ENCODE measurements at places on chromosomes 7 and 10.
A peak's percentile ranks its signal among the peaks of the same experiment; 100 is the strongest.

DNA sequence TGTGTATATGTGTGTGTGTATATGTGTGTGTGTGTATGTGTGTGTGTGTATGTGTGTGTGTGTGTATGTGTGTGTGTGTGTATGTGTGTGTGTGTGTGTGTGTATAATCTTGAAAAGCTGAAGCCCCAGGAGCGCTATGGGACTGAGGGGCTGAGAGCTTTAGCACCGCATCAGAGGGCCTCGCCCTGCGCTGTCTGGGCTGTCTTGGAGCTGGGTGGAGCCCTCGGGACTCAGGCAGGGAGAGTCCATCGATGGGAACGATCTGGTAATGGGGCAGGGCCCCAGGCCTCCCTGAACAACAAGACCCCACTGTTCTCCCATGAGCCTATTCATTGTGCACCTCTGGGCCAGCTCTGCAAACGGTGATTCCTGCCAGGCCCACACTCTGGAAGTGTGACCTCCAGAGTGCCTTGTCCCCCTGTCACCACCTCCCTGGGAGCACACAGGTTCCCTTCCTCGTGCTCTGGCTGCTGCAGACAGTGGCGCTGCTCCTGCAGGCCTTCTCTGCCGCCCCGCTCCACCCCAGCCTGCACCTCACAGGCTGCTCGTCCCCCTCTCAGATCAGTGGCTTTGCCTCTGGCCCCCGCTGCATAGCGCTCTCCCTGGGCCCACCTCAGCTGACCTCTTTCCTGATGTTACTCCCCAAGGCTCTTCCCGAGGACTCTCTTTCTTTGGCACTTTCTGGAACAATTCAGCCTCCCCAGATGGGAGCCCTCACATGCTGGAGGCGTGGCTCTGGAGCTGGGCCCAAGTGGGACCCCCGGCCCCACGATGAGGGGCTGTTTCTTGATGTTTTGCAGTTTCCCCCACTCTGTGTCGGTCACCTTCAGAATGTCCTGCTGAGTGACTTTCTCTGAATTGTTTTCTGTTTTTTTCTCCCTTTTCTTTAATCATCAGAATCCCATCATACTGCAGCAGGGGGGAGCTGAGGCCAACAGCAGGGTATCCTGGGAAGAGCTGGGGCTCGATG lies 542.2 kb upstream of the FOXK1 start:
- no peak for DNase-seq

DNA sequence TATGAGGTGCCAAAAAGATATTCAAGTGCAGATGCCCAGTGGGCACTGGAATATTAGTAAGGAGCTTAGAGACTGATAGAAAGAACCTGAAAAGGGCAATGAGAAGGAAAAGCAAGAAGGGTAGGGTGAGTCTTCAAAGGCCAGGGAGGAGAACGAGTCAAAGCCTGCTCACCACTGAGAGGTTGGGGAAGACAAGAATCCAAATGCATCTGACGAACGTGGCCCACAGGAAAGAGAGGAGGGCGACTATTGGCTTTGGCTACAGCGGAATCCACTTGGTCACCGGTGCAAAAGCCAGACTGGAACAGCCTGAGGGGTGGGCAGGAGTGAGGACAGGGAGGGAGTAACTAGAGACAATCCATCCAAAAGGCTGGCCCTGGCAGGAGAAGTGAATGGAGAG lies 216.7 kb upstream of the KLF14 start:
- no peak for DNase-seq

- DNase-seq = no peak
Observed at GRCh38 chr10:120806081-120806480, 45.1 kb upstream of the WDR11 start.

- DNase-seq = peak; percentile 17
Observed at GRCh38 chr10:112519133-112519761, 72.2 kb downstream of the VTI1A start.

DNA sequence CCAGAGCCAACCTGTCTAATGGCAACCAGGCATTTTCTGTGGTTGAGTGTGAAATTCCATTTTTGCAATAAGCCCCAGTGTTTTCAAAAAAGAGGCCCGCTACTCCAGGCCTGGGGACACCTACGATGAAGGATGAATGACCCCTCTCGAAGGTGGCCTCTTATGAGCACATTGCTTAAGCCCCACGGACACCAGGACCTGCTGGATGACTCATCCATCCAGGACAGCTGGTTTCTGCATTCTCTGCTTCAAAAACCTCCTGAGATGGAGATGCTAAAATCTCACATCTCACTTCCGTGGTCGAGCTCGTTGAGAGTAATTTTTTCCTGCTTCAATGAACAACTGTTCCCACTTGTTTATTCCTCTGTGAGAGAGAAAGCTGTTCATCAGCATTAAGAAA lies 150.2 kb upstream of the FZD8 start:
- DNase-seq = no peak

- no peak for DNase-seq
Observed at GRCh38 chr7:11726794-11727155, 105.2 kb downstream of the THSD7A start.

DNA sequence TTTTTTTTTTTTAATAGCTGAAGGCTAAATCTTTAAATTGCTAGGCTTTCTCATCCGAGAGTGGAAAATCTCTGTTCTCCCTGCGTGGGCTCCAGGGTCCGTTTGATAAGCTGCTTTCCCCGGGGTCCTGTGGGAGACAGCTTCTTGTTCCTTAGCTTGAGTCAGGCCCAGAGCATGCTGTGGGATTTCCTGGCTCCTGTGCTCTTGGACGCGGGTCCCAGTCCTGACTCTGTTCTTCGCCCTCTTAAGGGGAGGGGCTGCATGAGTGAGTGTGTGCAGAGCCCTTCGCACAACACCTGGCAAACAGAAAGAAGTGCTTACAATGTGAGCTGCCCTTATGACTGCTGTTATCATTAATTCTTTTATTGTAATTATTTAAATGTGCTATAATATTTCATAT lies 133.5 kb downstream of the TACC2 start:
- no peak for DNase-seq

DNA sequence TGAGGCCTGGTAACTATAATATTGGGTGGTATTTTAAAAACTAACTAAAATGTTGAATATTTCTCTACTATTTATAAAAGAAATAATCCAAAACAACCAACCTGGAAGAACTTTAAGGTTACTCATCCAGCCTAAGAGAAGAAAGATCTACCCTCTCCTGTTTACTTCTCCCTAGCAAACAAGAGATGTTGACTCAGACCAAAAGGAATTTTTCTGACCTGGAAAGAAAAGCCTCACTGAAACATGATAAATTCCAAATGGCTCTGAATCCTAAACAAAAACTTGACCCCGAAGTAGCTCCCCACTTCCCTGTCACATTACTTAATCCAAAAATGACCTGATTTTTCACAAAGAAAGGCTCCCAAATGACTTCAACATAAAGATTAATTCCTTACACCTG lies 101.2 kb downstream of the PARD3 start:
- no peak for DNase-seq

DNA sequence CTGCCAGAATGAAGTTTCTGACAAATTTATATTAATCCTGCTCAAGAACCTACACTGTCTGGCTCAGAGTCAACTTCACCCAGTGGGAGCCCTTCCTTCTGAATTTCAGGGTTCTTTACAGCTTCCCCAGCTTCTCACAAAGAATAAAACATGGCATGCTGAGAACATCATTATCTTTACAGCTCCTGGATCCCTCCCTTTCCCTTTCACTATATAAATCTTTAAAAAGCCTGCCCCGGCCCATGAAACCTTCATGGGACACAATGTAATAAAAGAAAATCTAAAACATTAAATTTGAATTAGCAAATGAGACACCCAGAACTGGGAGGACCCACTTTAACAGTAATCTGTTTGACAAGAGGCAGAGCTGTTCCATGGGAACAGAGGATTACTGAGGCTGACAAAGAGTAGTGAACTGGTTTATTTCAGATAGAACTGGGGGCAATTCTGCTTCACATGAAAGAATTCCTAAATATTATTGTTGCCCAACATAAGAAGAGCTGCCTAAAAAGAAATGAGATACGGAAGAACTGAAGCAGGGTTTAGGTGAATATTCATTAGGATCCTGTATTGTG lies 222.8 kb downstream of the THSD7A start:
- DNase-seq = no peak

GRCh38 chr10:100741378-100742075 lies 3.9 kb upstream of the PAX2 start:
- DNase-seq = no peak

- DNase-seq = no peak
Observed at GRCh38 chr10:21329995-21330627, 195.4 kb downstream of the SKIDA1 start.

DNA sequence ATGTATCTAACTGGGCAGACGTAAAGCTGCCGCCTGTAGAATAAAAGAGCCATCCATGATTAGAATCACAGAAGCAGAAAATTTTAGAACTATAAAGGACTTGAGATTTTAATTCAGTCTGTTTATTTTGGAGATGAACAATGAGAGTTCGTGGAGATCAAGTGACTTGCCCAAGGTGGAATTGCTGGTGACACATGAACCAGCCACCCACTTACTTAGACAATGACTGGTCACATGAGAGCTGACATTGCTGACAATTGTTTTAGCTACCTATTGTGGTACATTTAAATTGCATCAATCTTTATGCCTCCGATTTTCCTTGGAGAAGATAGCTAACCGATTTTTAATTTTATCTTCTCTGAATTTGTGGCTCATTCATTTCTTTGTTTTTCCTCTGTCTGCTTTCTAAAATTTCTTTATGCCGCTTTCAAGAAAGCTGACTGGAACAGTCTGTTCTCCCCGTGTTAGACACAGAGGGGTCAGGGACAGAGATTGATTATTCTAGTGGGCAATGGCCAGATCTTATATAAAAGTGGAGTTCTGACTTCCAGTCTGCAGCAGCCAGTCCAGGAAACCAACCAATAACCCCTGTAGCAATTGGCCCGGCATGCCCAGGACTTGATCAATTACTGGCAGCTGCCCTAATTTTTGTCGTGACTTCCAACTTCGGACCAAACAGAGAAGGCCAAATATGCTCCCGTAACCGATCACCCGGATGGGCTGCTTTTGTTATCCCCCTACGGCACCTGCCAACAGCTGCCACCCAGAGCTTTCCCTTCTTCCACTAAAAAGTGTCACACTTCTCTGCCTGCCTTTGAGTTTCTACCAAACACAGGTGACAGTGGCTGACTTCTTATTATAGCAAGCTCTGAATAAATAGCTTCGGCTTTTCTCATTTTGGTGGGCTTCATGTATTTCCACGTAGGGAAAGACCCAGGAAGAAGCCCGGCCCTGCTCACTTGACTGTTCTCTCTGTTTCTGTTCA lies 241.6 kb downstream of the CAMK1D start:
- no peak for DNase-seq

DNA sequence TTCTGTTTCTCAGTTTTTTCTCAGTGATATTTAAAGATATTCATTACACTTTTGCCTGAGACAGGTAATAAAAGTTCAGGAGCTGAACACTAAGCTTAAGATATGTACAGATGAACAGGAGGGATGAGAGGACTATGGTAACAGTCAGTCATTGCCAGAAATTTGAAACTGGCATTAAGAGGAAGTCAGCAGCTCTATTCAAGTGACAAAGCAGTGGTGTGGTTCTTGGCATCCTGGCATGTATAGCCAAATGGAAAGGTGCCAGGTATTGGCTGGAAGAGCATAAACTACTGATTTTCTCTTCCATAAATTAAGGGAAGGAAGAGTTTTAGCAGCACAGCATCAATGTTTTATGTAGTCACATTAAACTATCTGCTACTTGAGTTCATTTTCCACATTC lies 22.7 kb downstream of the HOXA1 start:
- no peak for DNase-seq

DNA sequence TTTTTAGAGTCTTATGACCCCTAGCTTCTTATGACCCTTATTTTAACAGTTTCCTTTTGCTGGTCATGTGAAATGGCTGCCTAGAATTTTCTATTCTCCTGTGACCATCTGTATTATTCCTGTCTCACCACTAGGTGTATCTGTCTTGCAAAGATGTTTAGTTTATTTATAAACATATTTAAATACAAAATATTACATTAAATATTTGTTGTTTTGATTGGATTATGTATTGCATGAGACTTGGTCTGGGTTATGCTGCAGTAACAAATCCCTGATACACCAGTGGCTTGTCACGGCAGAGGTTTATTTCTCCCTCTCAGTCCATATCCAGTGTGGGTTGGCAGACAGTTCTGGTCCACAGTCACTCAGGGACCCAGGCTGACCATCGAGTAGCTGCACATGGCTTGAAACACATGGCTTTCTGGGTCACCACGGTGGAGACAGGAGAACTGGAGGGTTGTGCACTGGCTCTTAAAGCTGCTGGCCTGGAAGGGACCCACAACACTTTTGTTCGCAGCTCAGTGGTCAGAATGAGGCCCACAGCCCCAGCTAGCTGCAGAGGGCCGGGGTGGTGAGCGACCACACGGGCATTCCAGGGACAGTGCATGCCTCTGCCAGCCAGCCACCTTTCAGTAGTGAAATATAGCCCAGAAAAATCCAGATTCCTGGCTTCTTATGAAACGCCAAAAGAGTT lies 7.4 kb downstream of the RASSF4 start:
- no peak for DNase-seq

DNA sequence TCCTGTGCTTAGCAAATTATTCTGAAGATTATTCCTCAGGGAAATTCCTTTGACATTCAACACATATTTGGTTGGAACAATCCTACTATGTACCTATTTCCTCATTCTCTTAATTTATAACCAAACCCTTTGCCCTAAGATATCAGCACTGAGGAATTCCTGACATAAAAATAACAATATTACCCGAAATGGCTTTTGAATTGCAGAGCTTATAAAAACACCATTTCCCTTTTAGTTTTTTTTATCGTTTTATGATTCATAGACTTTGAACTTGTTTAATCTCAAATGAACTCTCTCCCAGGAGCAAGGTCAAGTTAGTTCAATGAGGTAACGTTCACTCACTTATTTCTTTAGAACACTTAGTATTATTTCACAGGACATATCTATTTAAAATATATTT lies 7.7 kb upstream of the ABCB1 start:
- DNase-seq = no peak

- DNase-seq = no peak
Observed at GRCh38 chr7:128923411-128923800, 12.9 kb upstream of the KCP start.

- DNase-seq = no peak
Observed at GRCh38 chr7:132494474-132494873, 81.8 kb downstream of the PLXNA4 start.

Data from activated T-cell treated with anti-CD3 and anti-CD28 coated beads, Interleukin-2, amount 50 U/mL, for 72 hours (primary cell).